ENCODE measurements at places on chromosomes 13 and 19.

DNA sequence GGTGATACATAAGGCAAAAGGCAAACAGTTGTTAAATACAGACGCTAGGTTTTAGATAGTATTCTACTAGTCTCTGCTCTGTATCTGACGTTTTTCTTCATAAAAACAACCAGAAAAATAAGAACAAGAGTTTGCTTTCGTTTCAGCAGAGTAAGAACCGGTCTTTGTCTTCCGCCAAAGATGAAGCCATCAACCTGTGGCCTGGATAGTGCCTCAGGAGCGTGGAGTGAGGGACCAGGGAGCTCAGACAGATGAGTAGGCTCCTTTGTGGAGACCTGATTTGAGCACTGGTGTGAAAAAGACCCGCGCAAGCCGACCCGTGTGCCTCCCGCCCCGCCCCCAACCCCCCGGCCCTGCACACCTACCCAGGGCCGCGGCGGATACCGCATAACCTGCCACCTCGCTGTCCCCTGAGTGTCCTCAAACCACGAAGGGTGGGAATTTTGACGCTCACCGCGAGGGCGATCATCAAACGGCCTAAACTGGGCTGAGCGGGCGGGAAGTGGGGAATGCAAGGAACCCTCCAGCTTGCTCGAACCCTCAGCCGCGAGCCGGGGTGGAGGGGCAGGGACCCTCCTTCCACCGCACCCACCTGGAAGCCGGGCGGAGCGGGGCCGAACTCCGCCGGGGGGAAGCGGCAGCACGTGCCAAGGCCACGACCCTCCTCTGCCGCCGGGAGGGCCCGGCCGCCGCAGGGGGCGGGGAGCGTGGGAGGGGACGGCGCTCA lies 866 bp upstream of the LMO7 start:
- DNase-seq: peak; percentile 39

GRCh38 chr13:103884101-103884723 lies 818.0 kb upstream of the SLC10A2 start:
- DNase-seq: no peak

DNA sequence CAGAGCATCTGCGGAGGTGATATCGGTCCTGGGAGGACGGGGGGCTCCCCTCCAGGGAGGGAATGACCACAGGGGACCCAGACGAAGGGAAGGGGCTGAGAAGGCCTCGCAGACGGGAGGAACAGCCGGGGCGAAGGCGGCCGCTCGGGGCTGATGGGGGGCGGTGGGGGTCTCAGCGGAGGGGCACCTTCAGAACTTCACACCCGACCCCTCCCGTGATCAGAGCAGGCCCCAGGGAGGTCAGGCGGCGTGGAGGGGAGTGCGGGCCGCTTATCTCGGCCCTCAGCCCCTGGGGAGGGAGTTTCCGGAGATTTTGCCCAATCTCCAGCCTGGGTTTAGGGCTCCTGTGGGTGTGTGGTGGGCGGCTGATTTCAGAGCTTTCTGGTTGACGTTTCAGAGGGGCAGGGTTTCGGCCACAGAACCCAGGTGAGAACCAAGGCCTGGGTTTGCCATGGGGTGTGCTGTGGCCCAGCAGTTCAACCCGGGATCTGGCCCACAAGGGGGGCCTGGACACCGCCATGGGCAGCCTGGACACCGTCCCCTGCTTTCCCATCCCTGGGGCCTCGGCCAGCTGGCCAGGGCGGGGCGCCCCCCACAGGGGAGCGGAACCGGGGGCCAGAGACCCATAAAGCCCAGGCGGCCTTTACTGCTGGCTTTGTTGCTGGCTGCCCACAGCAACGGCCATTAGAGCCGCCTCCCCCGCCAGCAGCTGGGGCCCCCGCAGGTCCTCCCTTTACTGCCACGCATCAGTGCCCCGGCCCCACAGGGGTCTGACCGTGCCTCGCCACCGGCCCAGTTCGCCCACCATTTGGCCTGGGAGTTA lies 29.0 kb downstream of the ARID3A start:
- no peak for DNase-seq

- DNase-seq: no peak
These were observed 10.2 kb upstream of the DCUN1D2 start for GRCh38 chr13:113500530-113501265.

DNA sequence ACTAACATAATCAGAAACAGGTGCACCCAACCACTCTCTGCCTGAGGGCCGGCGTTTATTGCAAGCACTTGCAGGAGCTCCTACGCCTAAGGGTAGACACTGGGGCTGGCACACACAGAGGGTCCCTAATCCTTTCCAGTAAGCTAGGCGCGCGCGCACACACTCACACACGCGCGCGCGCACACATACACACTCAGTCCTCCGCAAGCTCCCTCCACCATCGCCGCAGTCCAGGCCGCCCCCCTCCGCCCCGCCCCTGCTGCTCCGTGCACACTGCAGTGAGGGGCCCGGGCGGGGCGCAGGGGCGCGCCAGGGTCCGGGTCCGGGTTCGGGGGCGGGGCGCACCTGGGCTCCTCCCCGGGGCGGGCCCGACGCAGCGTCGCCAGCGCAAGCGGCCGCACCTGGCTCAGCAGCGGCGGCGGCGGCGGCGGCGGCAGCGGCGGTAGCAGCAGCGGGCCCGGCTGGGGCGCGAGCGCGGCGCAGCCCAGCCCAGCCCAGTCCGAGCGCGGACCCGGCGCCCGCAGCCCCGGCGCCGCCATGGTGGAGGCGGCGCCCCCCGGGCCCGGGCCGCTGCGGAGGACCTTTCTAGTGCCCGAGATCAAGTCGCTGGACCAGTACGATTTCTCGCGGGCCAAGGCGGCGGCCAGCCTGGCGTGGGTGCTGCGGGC lies at the start of gene CAMSAP3:
CAMSAP3 (plus strand) TSS at position 398 of the 668 bp plus-strand sequence; CDS start at position 538, 140 bp downstream.
- peak; percentile 1 for DNase-seq

DNA sequence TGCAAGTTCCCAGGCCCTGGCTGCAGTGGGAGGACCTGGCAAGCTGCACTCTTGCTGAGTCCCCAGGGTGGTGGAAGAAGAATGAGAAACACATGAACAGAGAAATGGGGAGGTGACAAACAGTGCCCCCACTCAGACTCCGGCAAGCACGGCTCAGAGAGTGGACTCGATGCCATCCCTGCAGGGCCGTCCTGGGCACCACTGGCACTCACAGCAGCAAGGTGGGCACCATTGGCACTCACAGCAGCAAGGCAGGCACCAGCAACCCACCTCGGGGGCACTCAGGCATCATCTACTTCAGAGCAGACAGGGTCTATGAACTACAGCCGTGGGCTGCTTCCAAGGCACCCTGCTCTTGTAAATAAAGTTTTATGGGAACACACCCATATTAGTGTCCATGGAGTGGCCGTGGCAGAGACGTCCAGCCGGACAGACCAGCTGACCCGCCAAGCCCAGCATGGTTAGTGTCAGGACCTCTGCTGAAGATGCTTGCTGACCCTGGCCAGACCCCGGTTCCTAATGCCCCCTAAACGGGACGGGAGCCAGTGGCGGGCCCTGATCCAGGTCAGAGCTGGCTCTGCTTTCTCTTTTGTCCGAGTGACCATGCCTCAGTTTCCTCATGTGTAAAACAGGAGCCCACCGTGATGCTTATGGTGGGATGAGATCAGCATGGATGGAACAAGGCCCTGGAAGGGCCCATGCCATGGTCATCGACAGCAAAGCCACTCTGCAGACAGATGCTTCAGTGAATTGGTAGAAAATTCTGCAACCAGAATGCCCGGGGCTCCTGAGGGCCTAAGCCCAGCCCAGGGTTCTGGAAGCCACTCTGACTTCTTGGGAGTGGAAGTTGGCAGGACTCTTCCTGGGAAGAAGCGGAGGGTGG lies 2.1 kb upstream of the F10 start:
- DNase-seq: no peak

DNA sequence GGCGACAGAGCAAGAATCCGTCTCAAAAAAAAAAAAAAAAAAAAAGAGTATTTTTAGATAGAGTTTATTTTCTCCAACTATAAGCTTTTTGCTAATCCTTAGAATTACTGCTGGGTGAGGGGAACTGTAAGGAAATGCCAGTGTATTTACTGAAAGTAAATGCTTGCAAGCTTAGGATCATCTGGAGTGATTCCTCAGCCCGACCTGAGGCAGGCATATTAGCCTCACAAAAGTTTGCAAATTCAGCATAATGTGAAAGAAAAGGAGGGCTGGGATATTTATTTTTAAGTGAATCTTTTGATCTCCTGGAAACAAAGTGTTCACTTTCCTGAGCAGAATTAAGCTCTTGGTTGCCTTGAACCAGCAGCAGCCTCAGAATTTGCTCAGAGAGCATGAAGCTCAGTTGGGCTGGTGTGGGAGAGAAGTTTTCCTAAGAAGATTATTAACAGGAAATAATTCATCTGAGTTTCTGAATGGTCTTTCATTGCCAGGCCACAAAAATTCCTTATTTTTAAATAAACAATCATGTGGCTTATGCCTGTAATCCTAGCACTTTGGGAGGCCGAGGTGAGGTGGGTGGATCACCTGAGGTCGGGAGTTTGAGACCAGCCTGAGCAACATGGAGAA lies 24.7 kb upstream of the SPATA13 start:
- peak; percentile 42 for DNase-seq

DNA sequence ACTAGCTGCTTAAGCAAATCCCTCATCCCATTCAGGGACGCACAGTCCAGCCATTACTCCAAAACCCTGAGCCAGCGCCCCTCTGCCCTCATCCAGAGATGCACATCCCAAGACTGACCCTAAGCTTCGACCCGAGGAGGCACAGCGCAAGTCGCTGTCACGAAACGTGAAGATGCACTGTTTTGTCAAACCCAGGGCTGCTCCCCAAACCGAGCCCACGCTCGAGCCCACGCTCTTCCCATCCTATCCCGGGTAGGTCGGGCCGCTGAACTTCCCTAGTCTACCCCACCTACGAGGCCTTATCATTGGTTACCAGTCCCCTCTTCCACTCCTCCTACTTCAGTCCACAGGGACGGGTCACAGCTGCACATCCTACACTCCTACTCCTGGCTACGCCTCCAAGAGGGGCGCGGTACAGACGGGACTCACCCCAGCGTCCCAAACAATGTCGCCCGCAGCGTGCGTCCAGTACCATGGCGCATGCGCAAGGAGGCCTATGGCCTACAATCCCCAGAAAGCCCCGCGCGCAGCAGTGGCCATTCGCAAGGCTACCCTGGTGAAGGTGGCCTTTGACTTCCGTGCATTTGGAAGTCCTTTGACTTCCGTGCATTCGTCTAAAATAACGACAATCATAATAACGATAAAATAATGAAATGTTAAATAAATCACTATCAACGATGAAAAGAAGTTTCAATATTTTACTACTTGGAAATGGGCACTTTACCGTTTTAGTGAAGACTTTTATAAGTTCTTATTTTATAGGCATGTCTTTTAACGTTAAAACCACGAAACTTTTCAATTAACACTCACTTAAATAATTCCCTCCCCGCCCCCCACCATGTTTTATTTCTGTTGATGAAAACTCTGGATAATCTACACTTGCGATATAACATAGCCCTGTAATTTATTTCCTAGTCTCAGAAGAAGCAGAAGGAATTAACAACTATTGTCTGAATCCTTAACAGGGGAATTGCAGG lies at the start of gene ZNF285:
ZNF285 (minus strand) TSS at position 470 of the 977 bp plus-strand sequence. CDS start 4,395 bp downstream, outside the sequence.
- peak; percentile 97 for DNase-seq

GRCh38 chr19:54573330-54573872 lies at the start of gene LILRA2:
LILRA2 (plus strand) TSS chr19:54573790; CDS start chr19:54573879, 89 bp downstream.
- DNase-seq: no peak

DNA sequence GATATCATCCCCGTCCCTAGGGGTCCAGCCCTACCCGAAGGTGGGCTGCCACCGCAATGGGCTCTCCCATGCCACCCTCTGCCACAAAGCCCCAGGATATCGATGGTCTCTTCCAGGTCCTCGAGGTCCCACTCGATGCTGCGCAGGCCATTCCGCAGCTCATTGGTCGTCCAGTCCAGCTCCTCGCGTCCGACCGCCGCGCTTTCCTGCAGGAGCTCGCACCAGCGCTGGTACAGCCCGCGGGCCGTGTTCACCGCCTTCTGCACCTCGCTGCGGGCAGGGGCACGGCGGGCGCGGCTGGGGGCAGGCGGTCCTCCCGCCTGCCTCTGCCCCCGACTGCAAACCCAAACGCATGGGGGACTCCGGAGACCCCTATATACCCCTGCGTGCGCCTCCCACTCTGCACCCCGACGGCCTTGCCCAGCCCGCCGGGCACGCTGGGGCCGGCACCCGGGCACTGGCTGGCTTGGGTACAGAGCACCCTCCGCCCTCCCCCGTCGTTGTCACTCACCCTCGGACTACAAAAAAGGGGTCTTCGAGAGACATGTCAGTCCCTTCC lies 468 bp downstream of the STX10 start:
- DNase-seq: peak; percentile 27

DNA sequence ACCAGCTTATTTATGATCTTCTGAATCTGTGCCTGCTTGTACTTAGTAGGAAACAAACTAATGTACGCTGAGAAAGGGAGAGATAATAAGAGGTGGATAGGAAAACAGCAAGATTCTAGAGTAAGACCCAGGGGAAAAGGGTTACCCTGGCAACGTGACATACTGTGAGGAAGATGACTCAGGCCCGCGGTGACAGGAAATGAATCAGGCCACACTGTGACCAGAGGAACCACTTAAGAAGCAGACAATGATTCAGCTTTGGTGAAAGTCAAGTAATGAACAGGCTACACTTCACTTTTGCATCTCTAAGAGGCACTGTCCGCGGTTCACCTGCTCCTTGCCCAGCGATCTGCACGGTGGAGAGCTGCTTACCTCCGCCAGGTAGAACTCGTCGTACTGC lies 158.2 kb downstream of the NALCN start:
- DNase-seq: peak; percentile 70

- DNase-seq: no peak
These were observed 21.3 kb upstream of the SLC1A5 start for GRCh38 chr19:46809534-46810272.

DNA sequence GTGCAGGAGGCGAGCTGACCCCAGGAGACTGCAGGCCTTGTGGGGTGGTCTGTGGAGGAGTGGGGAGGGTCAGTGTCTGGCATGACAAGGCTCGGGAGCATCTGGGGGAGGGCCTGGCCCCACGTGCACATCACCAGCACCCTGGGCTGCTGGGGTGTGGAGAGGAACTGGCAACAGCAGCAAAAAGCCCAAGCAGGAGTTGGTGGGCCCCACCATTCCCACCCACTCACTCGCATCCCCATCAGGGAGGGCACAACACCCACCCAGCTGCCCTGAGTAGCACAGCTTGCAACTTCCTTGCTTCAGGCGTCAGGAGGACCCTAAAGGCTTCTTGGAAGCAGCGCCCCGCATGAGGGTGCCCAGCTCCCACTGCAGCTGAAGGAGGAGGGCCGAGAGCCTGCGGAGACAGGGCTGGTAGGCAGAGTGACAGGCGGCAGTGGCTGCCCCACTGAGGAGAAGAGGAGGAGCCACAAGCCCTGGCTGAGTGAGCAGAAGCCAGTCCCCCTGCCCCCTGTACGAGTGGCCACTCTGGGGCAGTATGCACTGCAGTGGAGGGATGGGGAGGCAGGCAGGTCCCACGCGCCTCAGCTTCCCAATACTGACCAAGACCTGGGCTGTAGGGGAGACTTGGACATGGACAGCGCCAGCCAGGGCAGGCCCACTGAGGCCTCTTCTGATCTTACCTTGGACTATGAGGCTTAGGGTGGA lies 26.5 kb downstream of the ELL start:
- no peak for DNase-seq

GRCh38 chr19:12937093-12937926 lies 1.1 kb upstream of the CALR start:
- DNase-seq: no peak

GRCh38 chr13:110916301-110917142 lies 1.7 kb upstream of the ANKRD10 start:
- peak; percentile 92 for DNase-seq

- no peak for DNase-seq
These were observed 98.6 kb downstream of the RBM26 start for GRCh38 chr13:79307433-79307861.

GRCh38 chr13:26619358-26619757 lies 61.9 kb downstream of the WASF3 start:
- DNase-seq: peak; percentile 94

Data from fibroblast of lung (primary cell).